ENCODE measurements at places on chromosomes 5 and 9.

- no peak for DNase-seq
These were observed 43.6 kb upstream of the ABCA1 start for GRCh38 chr9:104971511-104971910.

GRCh38 chr9:124436320-124436719 lies 13.9 kb upstream of the ADGRD2 start:
- no peak for DNase-seq

GRCh38 chr5:31768784-31769183 lies 129.9 kb downstream of the PDZD2 start:
- DNase-seq: no peak

GRCh38 chr5:157959370-157959769 lies 100.4 kb upstream of the CLINT1 start:
- no peak for DNase-seq

DNA sequence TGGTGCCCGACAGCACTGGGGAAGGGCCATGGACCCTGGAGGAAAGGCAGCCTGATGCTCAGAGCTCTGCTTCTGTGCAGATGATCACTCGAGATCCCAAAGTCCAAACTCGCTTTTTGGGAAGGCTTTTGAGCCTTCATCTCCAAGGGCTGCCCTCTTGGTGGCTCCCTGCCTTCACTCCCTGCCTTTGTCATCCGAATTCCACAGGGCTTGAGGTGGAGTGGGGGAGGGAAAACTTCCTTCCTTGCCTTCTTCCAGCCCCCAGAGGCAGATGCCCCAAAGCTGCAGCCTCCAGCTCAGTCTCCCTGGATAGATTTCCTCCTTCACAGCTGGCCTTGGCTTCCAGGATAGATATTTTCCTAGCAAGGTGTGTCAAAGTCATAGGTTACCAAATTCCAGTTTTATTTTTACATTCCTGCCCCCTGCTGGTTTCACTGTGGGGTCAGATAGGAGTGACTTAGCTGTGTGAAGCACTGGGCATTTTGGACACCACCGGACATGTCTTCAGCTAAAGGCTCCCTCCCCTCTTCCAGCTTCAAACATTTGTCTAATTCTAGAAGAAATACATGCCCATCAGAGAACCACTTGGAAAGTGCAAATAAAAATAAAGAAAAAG lies 268.2 kb downstream of the HSPA4 start:
- no peak for DNase-seq

DNA sequence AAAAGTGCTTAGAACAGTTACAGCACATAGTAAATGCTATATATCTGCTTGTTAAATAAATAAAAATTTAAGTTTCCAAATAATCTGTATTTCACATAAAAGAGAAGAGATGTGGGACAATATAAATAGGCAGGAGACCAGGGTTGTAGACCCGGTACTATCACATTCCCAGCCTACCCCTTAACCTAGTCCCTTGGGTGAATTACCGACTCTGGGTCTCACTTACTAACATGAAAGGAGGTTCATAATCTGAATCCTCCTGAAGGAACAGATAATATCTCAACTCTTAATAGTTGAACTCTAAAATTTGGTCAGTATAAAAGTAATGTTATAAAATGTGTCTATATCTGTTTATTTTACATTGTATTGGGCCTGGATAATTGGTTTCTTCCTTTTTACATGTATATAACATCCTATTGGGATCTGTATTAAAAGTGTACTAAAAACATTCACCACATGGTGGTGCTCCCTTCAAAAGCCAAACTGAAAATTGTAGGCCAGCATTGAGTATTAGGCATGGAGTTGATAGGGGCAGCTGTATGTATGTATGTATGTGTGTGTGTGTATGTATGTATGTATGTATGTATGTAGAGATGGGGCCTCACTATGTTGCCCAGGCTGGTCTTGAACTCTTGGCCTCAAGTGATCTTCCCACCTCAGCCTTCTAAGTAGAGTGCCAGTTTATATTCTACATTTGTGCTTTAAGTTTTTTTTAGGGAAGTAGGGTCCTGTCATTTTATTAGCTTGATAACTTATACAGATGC lies 64.2 kb upstream of the ABL1 start:
- DNase-seq: peak; percentile 11

DNA sequence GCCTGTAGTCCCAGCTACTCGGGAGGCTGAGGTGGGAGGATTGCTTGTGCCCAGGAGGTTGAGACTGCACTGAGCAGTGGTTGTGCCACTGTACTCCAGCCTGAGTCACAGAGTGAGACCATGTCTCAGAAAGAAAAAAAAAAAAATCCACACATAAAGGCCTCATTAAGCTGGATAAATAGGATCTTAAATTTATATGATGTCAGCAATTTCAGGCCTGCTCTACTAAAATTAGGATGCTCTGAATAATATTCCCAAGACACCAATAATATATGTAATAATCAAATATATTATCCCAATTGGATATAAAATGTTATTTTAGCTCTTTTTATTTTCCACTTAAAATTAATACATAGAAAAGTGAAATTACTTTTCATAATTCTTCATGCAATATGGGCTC lies 43.6 kb downstream of the NLN start:
- no peak for DNase-seq

GRCh38 chr9:95952471-95952870 lies 77.0 kb downstream of the ERCC6L2 start:
- DNase-seq: no peak

- no peak for DNase-seq
These were observed 576.5 kb downstream of the TLE1 start for GRCh38 chr9:81112627-81113452.

DNA sequence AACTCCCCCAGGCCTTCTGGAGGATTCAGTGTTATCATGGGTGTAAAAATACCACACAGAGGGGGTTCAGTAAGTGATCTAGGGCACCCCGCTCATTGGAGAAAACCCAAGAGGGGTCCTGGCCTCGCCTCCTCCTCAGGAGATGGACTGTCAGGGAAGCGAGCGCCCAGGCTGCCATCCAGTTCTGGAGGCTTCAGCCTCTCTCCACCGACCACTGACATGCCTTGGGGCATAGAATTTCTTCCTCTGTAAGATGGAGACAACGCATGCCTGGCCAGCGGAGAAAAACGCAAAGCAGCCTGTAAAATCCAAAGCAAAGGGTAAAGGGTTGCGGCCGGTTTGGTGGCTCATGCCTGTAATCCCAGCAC lies 165.4 kb downstream of the COL23A1 start:
- no peak for DNase-seq

DNA sequence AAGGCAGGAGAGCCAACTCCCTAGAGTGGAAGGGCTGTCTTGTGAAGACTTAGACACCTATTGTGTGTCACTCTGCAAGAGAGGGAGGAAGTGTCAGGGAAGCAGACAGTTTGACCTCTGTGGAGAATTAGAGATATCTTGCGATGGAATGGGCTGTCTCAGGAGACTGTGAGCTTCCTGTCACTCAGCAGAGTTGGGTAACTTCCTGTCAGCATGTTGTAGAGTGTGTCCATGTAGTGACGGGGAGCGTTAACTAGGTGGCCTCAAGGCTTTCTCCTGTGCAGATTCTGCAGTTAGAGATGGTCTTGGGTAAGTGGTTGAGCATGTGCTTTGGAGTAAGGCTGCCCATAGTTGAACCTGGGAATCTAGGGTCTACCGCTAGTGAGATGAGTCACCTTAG lies 136.5 kb downstream of the KIF4B start:
- no peak for DNase-seq

DNA sequence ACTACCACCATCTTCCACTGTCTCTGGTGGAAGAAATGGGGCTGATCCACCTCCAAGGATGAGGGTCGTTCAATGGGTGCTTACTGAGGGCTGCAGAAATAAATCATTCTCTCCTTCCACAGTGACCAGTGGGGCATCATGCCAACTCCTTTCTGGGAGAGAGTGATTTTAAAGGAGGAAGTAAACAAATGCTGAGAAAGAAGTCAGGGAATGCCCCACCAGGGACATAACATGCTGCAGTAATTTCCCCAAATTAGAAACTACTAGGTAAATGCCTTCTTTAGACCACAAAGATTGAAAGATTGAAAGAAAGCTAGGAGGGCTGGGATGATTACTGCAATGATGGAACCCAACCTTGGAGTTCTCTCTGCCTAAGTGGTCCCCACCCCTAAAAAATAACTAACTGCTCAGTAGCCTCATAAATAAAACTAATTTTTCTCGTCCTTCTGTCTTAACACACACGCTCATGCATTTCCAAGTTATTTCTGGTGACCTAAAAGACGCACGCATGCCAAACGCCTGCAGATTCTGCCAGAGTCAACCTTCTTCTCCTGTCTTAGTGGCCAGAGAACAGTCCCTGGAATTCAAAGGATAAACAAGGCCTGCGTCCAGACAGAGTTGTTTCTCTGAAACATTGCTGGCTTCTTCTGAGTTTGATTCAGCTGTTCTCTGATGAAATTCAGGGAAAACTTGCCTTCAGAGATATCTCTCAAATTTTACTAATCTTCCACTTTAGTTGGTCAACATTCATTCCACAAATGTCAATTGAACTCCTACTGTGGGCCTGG lies 250.0 kb downstream of the NR3C1 start:
- DNase-seq: no peak

- DNase-seq: no peak
These were observed 110.1 kb upstream of the GRIN3A start for GRCh38 chr9:101848485-101848919.

- DNase-seq: peak; percentile 96
These were observed at the start of gene RPL37 for GRCh38 chr5:40834849-40835787. Gene RPL37 (minus strand): TSS chr5:40835222. CDS start chr5:40835185, 37 bp downstream.

Data from activated CD8-positive, alpha-beta T cell treated with anti-CD3 and anti-CD28 coated beads for 36 hours (primary cell).